CD4-positive, alpha-beta T cell treated with Interleukin-6 at 100 ng/mL for 8 hours (primary cell): ENCODE measurements at places on chromosomes 13 and 19.

DNA sequence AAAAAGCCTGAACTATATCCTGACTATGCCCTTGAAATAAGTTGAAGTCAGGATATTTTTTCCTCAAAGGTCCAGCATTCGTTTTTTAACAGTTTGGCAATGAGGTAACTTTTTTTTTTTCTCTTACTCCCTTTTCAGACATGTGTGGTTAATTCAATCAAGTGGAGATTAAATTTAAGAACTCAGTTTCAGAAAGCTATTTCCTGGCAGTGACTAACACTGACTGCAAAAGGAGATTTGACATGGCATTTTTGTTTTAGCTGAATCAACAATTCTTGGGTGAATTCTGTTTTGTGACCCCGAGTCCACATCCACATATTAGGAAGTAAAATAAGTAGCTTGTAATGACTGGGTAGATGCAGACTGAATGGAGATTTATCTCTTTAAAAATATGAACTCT is 716.4 kb downstream of the PCDH9 start:
- DNase-seq: no peak

DNA sequence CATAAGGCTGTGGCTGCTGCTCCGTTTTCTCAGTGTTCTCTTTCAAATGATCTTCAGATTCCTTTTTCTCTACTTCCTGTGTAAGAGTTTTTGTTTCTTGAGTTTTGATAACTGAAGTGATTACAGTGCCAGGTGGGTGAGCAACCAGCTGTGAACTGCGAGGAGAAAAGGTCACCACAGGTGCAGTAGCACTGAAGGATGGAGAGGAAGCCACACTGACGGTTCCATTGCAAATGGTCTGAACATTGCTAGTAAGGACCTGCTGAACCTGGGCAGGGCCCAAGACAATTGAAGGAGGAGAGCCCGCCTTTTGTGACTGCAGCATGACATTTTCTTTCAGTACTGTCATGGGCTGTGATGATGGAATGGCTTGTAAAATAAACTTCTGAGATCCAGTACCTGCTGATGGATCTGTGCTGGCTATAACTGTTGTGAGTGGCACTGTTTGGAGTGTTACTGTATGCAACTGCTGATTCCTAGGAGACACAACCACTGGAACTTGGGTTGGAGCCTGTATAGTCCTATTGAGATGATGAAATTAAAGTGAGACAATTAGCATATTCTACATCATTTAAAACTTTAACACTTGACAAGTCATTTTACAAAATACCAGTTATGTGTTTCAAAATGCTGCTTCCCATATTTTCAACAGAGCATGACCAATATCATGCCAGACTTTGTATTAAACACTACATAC is 85.5 kb downstream of the ELF1 start:
- DNase-seq: no peak

DNA sequence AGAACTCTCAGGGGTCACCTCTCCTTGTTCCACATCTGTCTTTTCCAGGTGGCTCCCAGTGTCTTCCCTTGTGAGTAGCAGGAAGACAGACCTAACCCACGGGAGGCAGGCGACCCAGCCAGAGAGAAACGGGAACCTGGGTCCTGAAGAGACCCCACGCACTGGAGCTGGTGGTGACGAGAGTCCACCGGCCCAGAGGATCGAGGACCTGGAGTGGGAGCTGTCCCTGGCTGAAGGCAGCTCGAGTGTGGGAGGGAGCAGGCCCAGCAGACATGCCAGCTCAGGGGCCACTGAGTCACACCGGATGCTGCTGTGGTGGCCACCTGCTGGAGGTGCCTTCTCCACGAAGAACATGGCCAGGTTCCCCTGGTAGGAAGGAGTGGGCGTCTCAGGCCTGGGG is 66.5 kb upstream of the ATP12A start:
- DNase-seq: no peak

DNA sequence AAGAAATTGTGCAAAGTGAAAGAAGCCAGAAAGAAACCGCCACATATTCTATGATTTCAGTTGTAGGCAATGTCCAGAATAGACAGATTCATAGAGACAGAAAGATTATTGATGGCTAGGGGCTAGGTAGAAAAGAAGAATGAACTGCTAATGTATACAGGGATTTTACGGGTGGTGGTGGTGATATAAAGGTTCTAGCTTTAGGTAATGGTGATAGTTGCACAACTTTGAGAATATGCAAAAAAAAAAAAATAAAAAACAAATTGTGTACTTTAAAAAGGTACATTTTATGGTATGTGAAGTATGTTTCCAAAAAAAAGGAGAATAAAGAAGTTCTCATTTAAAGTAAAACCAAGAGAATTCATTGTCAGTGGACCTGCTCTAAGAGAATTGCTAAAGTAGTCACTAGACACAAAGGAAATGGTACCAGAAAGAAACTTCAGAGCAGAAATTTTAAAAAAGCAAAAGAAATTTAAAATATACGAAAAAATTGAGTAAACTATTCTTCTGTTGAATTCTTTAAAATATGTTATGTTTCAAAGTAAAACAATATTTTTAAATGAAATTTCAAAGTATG is 680.1 kb downstream of the UQCRFS1 start:
- no peak for DNase-seq

- DNase-seq: no peak
Observed at GRCh38 chr13:27036236-27036981, 135.2 kb downstream of the USP12 start.

GRCh38 chr13:40193286-40194223 is 472.9 kb downstream of the FOXO1 start:
- no peak for DNase-seq

GRCh38 chr19:14073261-14073924 is 807 bp downstream of the MISP3 start:
- peak; percentile 60 for DNase-seq

DNA sequence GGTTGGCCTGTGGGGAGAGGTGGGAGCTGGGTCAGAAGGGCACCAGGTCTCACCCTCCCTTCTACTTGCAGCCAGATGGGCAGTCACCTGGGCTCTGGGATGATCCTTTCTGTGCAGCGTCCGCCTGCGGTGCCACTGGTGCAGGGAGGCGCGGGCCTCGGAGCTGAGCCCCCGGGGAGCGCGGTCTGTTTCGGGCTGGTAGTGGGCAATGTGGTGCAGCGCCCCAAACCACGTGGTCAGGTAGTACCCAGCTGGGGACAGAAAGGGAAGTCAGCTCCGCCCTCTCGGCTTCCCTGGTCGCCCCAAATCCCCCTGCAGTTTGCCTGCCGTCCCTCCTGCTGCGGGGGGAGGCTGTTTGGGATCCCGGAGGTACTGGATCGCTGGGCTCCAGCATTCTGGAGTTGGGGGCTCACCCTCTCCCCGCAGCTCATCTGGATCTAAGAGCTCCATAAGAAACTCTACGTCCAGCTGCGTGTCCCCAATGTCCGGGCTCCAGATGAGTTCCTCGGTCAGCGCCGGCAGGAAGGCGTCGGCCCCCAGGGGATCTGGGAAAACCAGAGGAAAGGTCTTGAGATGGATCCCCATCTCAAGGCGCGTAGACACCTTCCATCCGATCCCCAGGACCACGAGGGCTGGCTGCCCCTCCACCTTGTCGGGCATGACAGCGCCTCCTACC is 8.8 kb downstream of the RINL start:
- DNase-seq: peak; percentile 34

GRCh38 chr19:45180936-45181335 is 2.4 kb downstream of the BLOC1S3 start:
- DNase-seq: no peak

DNA sequence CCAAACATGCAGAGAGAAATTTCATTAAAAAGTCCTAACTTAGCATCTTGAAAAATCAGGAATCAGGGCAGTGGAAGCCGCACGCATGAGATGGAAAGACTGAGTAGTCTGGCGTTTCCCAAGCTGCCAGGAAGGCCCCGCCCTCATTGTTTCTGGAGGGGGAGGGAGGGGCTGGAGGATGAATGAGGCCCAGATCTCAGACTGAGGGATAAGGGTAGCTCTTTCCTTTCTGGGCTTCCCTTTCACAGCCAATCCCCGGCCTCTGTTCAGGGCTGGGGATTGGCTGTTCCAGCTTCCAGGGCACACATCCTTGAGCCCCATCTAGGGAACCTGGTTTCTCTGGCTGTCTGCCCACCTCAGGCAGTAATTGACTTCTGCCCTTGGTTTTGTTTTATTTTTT is 7.3 kb downstream of the C19orf53 start:
- no peak for DNase-seq

DNA sequence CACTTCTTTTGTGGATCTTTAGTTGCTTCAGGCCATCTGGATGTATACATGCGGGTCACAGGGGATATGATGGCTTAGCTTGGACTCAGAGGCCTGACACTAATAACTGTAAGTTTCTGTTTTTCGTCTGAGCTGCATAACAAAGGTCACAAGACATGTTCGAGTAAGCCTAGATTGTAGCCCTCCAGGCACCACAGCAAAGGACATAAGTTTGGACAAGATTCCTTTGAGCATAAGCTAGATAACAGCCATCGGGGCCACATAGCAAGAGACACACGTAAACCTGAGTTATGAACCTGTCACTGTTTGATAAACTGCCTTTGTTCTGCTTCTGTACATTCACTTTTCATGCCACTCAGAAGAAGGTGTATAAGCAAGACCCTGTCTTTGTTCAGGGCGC is 14.6 kb downstream of the IGFL3 start:
- DNase-seq: no peak

DNA sequence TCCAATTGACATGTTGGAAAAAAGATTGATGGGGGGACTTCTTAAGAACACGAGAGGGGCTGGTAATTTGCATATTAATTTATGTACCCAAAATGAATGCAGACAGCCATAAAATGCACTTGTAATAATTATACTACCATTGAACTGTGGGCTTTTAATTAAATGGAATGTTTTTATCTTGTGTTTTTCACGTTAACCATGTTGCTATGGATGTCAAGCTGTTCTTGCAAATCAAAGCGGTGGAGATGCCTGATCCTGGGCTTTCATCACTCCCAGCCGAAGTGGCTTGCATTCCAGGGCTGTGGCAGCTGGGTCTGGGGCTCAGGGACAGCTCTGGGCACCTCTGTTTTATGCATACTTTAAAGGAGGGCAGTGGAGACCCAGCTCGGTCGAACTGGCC is 179.4 kb upstream of the TMTC4 start:
- no peak for DNase-seq

GRCh38 chr19:46931202-46931601 is 70.4 kb downstream of the ARHGAP35 start:
- DNase-seq: no peak

- DNase-seq: no peak
Observed at GRCh38 chr13:35723053-35723461, 246.6 kb upstream of the MAB21L1 start.

DNA sequence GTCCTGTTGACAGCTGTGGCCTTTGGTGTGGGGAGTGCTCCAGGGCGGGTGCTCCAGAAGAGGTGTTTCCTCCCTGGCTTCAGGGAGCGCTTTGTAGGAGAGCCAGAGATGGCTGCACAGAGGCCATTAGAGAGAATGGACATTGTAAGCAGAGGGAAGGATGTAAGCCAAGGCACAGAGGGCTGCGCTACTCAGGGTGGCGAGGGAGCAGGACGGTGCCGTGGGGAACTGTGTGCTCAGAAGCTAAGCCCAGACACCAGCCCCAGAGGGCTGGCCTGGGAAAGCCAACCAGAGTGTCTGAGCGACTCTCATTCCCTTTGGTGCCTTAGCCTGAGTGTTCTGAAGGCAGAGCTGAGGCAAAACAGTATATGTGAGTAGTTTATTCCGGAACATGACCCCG is 92.2 kb downstream of the TSHZ3 start:
- no peak for DNase-seq

GRCh38 chr19:37348060-37348459 is 22.8 kb upstream of the ZNF527 start:
- no peak for DNase-seq

DNA sequence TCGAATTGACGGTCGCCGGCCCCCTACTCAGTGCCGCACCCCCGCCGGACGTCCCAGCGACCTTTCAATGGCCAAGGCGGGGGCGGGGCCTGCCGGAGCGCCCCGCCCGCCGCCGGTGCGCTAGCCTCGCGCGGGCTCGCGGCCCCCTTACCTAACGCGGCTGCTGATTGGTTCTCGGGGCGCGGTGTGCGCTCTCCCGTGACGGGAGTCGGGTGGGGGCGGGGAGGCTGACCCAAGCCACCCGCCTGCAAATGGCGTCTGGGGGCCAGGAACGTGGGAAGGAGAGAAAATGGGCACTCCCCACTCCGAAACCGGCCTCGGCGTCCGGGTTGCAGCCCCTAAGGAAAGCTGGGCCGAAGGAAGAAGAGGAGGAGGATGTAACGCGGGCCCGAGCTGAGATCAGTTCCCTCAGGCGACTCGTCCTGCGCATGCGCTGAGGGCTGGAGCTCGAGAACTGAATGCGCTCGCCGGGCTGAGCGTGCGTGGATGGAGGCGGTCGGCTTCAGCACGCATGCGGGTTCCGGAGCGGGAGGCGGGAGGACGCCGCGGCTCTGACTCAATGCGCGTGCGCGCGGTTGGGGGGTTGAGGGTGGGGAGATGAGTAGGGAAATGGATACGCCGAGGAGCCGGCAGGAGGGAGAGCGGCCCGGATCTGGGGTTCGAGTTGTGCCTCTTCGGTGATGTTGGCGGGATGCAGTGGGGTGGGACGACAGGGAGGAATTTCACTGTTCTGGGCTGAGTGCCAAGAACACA is at the start of gene SMG9:
TSS of gene SMG9 (minus strand) at position 460 of the 753 bp plus-strand sequence. CDS start 4,221 bp downstream, outside the sequence.
- peak; percentile 99 for DNase-seq

DNA sequence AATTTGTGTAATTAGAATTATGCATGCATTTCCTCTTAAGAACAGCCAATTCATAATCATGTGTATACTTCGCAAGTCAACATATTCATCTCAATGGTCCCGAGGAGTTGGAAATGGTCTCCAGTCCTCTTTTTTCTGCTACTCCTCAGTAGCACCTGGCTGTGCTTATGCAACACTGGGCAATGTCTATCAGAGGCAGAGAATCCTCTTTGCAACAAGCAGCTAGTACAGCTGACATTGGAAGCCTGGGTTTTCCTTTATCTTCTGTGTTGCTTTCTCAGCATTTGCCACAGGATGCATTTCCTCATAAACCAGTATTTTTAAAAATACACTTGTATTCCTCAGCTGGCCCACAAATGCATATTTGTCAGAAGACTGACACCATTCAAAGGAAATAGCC is 405.3 kb upstream of the GPC6 start:
- DNase-seq: no peak

DNA sequence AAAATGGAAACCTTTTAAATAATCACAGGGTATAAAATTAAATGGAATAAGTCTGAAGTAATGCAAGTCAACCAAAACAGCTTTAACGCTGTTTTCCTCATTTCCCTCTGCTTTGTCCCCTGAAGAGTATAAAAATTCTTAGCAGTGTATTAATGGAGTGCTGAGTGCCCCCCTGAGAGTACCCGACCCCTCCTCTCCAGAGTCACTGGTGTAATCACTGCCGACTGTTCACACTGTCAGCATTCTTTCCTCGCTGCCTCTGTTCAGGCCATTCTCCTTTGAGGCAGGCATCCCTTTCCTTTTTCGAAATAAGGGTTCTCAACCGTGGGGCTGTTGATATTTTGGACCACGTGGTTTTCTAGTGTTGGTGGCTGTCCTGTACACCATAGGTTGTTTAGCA is 146.9 kb upstream of the SLC10A2 start:
- no peak for DNase-seq

GRCh38 chr19:46859637-46860124 is 1.1 kb upstream of the ARHGAP35 start:
- no peak for DNase-seq
